Activated naive CD4-positive, alpha-beta T cell (primary cell): ENCODE measurements at places on chromosomes 13 and 19.

GRCh38 chr13:60755380-60756163 lies 358.6 kb downstream of the TDRD3 start:
- no peak for DNase-seq

GRCh38 chr13:23631311-23632047 lies 61.3 kb downstream of the TNFRSF19 start:
- no peak for DNase-seq

DNA sequence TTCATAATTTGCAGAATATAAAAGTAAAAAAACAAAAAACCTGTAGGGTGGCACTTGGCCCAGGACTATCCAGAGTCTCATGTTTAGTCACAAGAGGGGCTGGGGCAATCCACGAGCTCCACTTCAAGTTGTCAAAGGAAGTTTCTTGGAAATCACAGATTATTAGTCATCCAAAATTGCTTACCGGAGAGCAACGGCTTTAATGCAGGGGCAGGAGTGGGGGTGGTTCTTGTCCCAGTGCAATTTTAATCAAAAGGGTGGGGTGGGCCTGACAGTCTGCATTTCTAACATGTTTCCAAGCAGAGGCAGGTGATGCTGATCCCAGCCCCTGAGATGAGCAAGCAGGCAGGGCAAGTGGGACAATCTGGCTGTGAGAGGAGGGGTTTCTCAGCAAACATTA lies 233.9 kb downstream of the ABCC4 start:
- no peak for DNase-seq

DNA sequence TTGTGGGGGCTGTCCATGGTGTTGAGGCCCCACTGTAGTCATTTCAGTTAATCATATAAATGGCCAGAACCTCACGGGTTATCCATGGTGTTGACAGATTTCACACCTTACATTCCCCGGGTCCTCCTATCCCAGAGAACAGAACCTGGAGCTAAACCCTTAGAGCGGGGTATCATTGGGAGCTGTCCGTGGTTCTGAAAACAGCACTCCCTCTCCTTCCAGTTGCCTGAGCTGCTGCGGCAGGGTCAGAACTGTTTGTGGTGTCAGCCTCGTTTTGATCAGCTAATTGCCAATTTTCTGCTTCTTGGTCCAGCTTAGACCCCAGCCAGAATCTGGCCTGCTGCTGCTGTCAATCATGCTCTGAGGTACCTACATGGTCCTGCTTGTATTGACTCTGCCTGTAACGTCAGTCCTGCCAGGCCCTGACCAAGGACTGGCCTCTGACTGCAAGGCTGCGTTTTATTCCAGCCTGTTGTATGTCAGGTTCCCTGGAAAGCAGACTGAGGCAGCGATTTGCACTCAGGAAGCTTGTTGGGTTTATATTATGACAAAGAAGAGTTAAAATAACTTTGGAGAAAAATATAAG lies 55.8 kb upstream of the KCTD15 start:
- no peak for DNase-seq

DNA sequence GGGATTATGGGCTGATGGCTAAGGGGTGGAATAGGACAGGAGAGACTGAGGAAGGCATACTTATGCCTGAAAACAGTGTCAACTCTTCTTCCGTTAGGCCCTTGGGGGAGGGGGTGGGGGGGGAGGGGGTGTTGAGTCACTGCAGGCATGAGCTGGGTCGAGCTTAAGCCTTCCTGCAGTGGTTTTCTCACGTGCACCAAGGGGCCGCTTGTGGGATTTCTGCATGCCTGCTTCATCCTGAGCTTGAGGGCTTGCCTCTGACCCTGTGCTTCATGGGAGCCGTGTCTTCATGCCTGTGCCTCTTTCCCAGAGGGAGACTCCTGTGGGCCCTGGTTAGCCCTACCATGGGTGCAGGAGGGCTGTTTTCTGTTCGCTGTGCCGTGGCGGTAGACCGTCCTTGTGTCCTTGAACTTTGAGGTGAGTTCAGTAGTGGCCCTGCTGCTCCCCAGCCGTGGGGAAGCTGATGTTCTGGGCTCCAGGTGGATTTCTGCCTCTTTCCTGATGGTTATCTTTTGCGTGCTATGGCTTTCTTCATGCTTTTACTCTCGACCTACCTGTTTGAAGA lies 186.1 kb downstream of the PCCA start:
- no peak for DNase-seq

GRCh38 chr13:34002924-34003323 lies 185.0 kb downstream of the RFC3 start:
- no peak for DNase-seq

DNA sequence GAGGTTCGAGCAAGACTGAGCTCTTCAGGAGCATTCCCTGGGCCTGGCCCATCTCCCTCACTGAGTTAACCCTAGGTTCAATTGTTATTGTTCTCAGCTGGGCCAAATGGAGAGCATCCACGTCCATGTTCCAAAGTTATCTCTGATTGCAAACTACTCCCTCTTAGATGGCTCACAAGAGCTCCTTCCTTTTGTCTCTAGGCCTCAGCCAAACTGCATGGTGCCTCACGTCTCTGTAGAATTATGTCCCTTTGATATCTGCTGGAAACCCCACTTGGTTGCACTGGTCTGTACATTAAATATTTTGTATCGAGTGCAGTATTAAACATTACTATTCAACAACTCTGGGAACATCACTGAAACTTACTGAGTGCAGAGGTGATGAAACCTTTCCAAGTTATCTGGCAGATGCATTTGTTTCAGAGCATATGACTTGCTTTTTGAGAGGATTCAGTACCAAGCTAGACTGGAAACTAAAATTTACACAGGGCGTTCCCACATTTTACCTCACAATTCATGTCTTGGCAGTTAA lies 38.1 kb downstream of the DOCK9 start:
- DNase-seq: no peak

- no peak for DNase-seq
These were observed 139.8 kb upstream of the SOX1 start for GRCh38 chr13:111927181-111927540.

- DNase-seq: no peak
These were observed 26.1 kb downstream of the TJP3 start for GRCh38 chr19:3734310-3734600.

GRCh38 chr19:11023016-11023415 lies 62.2 kb downstream of the SMARCA4 start:
- no peak for DNase-seq

DNA sequence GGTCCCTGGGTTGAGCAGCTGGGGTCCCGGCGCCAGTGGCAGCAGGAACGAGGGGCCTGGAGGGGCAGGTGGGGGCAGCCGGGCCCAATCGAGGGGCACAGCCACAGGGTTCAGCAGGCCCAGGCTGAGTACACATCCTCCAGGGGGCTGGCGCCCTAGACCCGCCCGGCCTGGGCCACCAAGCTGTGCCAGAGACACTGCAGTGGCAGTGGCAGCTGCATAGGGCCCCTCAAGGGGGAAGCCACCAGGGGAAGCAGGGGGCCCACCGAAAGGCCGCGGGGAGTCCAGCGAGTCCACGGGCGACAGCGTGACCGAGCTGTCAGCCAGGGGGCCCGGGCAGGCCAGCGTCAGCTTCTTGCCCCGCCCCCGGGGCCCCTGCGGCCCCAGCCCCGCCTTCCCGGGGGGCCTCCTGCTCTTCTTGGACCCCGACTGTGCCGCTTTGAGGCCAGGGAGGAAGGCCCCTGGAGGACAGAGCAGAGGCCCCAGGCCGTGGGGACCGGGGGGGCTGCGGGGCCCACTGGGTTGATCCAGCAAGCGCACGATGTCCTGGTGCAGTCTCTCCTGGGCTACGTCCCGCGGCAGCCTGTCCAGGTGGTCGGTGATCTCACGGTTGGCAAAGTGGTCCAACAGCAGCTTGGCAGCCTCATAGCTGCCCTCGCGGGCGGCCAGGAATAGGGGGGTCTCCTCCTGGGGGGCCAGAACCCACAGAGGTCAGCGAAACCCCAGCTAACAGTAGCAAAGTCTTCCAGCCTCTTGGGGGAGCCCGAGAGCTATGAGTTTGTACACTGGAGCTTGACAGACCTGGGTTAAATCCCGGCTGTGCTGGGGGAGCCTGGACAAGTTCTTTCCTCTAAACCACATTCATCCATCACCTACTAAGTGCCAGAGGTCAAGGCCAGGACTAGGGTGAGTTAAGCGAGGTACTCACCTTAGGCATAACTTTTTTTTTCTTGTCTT lies 39.5 kb downstream of the NOTCH3 start:
- DNase-seq: no peak

DNA sequence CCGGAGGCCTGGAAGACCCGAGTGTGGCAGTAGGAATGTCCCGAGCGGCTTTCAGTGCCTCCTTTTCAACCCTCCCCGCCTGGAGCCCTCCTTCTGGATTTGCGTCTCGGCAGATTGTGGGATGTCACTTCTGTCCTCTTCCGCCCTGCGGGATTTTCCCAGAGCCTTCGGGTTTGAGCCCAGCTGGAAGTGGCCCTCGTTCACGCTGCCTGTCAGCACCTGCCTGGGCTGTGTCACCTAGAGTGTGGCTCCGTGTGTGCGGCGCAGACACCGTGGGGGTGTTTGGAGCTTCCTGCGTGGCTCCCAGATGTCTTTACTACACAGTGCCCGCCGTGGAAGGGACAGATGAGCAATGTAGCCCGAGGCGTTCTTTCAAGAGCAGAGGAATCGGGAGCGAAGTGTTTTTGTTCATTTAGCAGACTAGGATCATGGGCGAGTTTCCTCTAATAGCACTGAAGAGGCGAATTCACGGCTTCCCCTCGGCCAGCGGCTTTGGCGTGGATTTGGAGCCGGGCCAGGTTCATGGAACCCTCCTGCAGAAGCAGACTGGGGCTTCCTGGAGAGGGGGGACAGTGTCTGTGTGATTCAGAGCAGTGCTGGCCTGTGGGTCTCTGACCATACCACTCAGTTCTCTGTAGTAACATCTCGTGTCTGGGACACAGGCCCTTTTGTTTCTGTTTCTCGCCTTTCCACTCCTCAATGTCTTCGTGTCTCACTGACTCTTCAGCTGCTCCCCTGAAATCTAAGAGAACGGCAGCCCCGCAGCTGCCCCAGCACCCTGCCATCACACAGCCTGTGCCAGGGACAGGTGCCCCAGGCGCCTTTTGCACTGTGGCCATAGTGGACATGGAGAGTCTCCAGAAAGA lies 68.0 kb downstream of the KDM4B start:
- DNase-seq: no peak

GRCh38 chr13:27236478-27236877 lies 14.9 kb upstream of the RPL21 start:
- no peak for DNase-seq

DNA sequence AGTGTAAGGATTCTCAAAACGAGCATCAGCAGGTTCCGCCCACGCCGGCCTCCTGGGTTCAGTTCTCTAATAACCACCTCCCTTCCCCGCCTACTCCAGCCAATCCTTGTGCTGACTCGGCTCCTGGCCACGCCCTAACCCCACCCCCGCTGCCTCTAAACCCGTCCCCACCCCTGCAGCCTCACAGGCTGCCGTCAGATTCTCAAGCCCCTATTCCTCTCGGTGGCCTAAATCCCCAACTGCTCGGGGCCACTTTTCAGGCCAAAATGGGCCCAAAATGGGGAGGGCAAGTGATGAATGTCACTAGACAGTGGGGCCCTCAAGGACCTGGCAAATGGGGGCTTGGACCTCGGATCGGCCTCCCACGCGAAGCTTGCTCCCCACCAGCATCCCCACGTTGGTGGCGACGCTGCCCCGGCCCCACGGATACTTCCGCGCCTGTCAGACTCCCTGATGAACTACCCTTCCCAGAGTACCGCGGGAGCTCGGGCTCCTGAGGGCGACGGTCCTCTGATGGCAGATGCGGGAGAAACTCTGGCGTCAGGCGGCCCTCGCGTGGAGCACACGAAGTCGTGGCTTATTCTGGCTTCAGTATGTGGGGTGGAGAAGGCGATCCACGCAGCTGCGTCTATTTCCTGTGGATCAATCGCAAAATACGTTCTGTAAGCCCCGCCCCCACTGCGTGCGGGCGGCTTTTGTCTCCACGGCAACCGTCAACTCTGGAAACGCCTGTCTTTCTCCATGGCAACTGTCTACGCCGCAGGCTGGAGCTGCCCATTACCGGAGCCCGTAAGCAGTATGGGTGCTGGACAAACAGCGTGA lies 24.8 kb downstream of the ZNF473 start:
- DNase-seq: peak; percentile 57

GRCh38 chr13:76552041-76552772 lies 334.0 kb downstream of the KCTD12 start:
- DNase-seq: no peak

- no peak for DNase-seq
These were observed 1.3 kb downstream of the SHISA7 start for GRCh38 chr19:55441692-55442321.

DNA sequence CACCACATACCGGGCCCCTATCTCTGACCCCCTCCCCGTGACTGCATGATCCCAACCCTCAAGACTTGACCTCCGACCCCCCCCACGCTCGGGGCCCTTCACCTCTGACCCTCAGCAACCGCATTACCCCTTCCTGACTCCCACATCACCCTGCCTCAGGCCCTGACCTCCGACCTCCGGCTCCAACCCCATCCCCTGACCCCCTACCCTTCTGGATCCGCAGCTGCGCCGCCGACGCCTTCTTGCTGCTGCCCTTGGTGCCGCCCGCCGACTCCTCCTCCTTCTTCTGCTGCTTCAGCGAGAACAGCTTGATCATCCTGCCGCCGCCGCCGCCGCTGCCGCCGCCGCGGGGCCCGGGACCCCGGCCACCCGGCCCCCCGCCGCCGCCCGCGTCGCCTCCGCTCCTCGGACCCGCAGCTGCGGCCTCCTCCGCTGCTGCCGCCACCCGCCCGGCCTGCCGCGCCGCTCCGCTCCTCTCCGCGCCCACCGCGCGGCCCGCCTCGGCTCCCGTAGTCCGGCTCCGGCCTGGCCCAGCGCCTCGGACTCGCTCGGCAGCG lies at the start of gene UBE2M:
TSS of gene UBE2M (minus strand) at position 546 of the 557 bp plus-strand sequence. CDS start at position 316, 230 bp downstream.
- DNase-seq: no peak

GRCh38 chr19:42114412-42114811 lies 17.8 kb downstream of the POU2F2 start:
- no peak for DNase-seq

DNA sequence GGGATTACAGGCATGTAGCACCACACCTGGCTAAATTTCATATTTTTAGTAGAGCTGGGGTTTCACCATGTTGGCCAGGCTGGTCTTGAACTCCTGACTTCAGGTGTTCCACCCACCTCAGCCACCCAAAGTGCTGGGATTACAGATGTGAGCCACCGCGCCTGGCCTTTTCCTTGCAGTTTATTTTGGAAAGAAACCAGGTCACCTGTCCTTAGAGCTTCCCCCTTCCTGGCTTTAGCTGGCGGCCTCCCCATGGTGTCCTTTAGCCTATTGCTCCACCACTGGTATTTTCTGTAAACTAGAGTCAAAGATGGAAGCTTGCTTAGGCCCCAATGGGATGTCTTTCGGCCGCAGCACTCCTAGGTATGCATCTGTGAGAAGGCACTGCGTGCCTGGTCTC lies 91.2 kb downstream of the DPF1 start:
- no peak for DNase-seq
